ENCODE measurements at places on chromosomes 16 and 17.

DNA sequence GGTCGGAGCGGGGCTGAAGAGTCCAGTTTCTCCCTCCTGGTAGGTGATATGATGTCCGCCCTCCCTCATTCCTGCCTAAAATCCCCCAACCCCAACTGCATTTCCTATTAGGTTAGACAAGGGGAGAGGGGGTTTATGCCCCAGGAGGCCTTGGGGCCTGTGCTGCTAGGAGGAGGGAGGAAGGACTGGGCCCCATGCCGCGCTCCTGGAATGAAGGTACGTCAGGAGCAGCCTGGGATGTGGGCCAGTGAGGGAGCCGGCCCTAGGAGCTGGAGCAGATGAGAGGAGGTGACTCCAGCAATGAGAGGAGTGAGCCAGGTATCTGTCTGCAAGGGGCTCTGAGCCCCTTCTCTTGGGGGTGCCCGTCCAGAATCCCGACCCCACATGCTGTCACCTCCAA, 46.9 kb upstream of the CDC42EP4 start:
- no peak for DNase-seq

GRCh38 chr17:9922012-9922848, 17.2 kb upstream of the RCVRN start:
- no peak for DNase-seq

- no peak for DNase-seq
These were observed 12.3 kb downstream of the CD7 start for GRCh38 chr17:82304826-82305726.

GRCh38 chr16:75111514-75111940, 5.1 kb downstream of the LDHD start:
- no peak for DNase-seq

- no peak for DNase-seq
These were observed 22.4 kb upstream of the DYNLRB2 start for GRCh38 chr16:80518436-80518835.

DNA sequence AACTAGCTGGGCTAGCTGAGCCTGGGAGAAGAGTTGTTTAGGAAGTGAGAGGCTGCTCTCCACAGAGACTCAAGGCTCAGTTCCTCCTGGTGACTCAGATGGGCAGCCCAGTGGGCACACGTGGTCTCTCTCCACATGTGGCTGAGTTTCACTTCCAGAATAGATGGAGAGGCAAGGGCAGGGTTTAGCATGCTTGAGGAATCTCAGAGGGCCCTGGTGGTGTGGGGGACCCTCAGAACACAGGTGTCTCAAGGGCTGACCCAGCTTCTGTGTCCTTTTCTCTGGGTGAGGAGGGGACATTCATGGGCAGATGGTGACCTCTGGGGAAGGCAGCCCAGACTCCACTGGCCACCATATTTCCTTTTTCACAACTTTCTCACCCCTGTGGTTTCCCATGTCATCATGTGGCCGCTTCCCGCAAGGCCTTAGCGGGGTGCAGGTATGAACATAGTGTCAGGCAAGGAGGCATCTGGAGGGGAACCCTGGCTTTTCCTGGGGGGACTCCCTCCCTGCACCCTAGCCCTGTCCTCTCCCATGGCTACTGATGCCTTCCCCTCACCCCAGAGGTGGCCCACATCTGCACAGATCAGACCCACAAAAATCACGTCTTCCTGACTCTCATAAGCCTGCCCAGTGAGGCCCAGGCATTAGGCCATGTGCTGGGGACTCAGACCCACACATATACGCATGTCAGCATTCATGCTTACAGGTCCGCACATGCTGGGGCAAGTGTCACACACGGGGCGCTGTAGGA, 3.3 kb downstream of the GRN start:
- DNase-seq = no peak

- no peak for DNase-seq
These were observed 8.7 kb upstream of the CPD start for GRCh38 chr17:30369995-30370394.

- DNase-seq = no peak
These were observed 238.9 kb downstream of the CDH8 start for GRCh38 chr16:61797296-61797795.

Measured in stimulated activated CD4-positive, alpha-beta T cell treated with anti-CD3 and anti-CD28 coated beads, Interleukin-15, amount 100 ng/mL, for 1 hour (primary cell).